ENCODE measurements at places on chromosomes 6 and 20.

DNA sequence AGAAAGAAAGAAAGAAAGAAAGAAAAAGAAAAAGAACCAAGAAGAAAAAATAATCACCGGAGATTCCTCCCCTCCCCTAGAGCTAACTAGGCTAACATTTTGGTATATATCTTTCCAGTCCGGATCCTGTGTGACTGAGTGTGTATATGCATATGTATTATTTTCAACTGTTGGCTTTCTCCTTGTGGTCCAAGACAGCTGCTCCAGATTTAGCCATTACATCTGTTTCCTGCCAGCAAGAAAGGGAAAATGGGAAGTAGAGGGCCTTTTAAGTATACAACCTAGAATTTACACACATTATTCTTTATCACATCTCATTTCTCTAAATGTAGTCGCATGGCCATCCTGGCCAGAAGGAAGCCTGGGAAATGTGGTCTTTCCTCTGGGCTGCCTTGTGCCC is 15.2 kb downstream of the SLC52A3 start:
- DNase-seq, result no peak

DNA sequence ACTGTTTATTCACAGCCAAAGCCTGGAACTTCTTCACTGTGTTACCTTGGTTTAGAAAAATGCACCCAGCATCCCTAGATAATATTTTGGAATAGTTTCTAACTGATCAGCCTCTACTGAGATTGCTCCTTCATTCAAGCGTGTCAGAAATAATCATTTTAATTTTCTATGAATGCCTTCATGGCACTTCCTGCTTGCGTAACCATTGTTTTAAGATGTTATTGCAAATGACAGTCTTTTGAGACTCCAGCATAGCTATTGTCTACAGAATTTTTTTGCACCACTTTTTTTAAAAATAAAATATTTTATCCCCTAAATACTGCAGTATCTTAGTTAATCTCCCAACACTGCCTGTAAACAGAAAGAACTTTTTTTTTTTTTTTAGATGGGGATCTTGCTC is 213.1 kb downstream of the PHACTR1 start:
- no peak for DNase-seq

DNA sequence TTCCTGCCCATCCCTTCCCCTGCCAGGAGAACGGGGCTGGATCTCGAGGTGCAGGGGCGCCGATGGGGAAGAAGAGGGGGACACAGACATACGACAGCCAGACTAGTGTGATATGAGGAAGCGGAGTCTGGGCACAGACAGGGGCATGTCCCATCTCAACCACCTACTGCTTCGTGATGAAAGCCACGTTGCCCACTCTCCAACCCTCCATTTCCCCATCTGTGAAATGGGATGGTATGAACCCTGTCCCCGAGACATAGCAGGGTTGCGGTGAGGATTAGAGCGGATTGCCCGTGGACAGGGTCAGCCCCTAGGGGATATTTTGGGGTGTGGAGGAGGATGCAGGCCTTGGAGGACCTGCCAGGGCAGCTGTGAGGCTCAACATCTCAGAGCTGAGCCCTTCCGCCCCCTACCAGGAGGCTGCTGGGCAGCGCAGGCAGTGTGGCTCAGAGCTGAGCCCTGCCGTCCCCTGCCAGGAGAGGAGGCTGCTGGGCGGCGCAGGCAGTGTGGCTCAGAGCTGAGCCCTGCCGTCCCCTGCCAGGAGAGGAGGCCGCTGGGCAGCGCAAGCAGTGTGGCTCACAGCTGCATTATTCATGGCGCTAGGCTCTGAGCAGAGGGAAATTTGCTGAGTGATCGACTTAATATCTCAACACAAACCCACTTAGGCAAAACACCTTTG is 71.7 kb downstream of the GRM4 start:
- no peak for DNase-seq

- DNase-seq, result no peak
Observed at GRCh38 chr20:21640556-21640955, 64.9 kb upstream of the PAX1 start.

GRCh38 chr6:111818539-111819226 is 54.6 kb downstream of the FYN start:
- no peak for DNase-seq

All from activated naive CD4-positive, alpha-beta T cell (primary cell).